SK-N-SH (cell line): ENCODE measurements at places on chromosomes 2 and 18. TPM values are rescaled to one million over a fixed set of nuclear protein-coding genes. Genes with fewer than 3 reads are reported as not detected.

The CFAP65 gene
- polyA plus RNA-seq, result 0.95 and 1.7 TPM in 2 replicates

GRCh38 chr2:214566457-214566856 lies 155.6 kb downstream of the VWC2L start:
- peak; percentile 12 for DNase-seq

The FOXD4L1 gene
- 0.10 and 0.13 TPM in 2 replicates for polyA plus RNA-seq

The C2orf81 gene
- 1.2 and 2.5 TPM in 2 replicates for polyA plus RNA-seq

DNA sequence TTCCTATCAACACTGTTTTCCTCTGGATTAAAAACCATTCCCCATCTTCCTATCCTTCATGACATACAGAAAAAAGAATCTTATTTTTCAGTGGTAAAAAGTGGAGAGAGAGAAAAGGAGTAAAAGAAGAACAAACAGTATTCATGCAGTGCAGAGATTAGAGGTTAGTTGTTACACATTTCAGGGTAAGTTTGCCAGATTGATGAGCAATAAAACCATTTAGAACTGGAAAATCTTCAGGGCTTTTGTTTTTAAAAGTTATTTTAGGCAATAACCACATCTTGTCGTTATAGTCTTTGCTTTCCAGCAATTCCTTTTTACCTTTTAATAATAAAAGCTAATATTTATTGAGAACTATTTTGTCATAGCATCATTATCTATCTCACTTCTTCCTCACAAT lies 104.5 kb downstream of the GPD2 start:
- no peak for DNase-seq

DNA sequence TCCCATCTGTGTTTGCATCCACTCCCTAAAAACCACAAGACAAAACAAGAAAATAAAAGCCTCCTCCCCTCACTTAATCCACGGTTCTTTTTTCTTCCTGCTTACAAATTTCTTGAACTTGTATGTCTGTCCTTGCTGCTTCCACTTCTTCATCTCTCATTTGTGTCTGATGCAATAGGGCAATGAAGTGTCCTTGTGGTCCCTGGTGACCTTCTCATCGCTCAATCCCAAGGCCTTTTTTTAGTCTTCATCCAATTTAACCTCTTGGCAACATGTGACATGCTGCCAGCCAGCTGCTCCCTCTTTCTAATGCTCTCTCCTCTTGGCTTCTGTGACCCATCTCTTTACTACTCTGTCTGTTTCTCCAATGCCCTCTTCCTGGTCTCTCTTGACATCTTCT lies 87.6 kb downstream of the SEMA4F start:
- no peak for DNase-seq

- peak; percentile 54 for DNase-seq
Observed at GRCh38 chr2:70089220-70089982, 2.1 kb downstream of the PCBP1 start.

GRCh38 chr2:6177811-6178210 lies 485.6 kb downstream of the SOX11 start:
- no peak for DNase-seq

The FBXO15 gene
- polyA plus RNA-seq, result 0.62 and 0.70 TPM in 2 replicates

DNA sequence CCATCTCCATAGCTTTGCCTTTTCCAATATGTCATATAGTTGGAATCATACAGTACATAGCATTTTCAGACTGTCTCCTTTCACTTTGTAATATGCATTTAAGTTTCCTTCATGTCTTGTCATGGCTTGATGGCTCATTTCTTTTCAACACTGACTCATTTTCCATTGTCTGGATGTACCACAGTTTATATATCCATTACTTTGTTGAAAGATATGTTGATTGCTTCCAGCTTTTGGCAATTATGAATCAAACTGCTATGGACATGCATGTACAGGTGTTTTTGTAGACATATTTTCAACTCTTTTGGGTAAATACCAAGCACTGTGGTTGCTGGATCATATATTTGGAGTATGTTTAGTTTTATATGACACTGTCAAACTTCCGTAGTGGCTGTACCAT lies 26.3 kb downstream of the ACSL3 start:
- DNase-seq, result no peak

- DNase-seq, result no peak
Observed at GRCh38 chr2:120013597-120014223, 833 bp downstream of the EPB41L5 start.

DNA sequence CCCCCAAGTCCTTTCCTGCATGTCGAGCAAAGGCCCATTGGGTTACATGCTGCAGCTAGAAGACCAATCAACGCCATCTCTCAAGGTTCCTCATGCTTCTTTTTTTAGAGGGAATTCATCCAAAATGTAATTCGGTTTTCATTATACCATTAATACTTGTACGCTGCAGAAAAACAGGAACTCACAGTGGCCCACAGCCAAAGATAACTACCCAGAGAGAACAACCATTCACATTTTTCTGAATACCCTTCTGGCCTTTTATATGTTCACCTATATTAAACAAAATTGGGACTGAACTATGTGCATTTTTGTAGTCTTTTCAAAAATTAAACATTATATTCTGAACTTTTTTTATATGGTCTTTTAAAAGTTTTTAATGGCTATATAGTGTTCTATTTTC lies 25.8 kb downstream of the FARP2 start:
- no peak for DNase-seq

- no peak for DNase-seq
Observed at GRCh38 chr2:231604101-231604684, 11.5 kb downstream of the TEX44 start.

The UPP2 gene
- polyA plus RNA-seq, result not detected in 2 replicates

The L3MBTL4 gene
- polyA plus RNA-seq, result 0.02 and 0.05 TPM in 2 replicates

The AQP12A gene
- polyA plus RNA-seq, result not detected in 2 replicates

The AP1S3 gene
- 4.8 and 6.1 TPM in 2 replicates for polyA plus RNA-seq

DNA sequence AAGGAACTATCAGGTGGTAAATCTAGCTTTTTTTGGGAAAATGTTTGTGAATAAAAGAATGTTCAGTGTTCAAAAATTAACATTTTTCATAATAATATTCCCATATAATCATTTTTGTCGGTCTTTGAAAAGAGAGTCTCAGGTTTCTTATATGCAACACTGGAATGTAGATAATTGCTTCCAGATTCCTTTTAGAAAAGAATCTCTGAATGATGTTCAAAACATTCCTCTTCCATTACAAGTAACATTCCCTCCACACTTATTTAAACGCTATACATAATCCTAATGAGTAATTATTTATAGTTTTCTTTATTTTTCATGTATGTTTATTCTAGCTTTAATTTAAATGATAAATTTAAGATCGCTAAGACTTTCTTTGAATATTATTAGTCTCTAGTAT lies 7.0 kb downstream of the ZSWIM2 start:
- DNase-seq, result no peak

GRCh38 chr18:35478520-35479435 lies 19.0 kb downstream of the INO80C start:
- no peak for DNase-seq

The HTR2B gene
- 0.25 and 0.41 TPM in 2 replicates for polyA plus RNA-seq

GRCh38 chr2:70937866-70938585 lies 2.3 kb downstream of the ATP6V1B1 start:
- DNase-seq, result no peak

The IL36G gene
- polyA plus RNA-seq, result not detected in 2 replicates

GRCh38 chr2:23034996-23035395 lies 350.0 kb upstream of the KLHL29 start:
- no peak for DNase-seq

DNA sequence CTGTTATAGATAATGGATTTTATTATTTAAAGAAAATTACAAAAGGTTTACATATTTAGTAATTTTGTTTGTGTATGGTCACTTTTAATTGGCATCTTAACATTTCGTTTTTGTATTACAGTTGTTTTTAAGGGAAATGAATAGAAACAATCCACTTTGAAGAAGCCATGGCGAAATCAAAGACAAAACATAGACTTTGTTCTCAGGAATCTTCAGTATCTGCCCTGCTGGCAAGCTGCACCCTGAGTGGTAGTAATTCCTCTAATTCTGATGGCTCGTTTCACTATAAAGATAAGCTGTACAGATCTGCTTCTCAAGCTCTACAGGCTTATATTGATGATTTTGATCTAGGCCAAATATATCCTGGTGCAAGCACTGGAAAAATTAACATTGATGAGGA lies 2.7 kb downstream of the C18orf54 start:
- DNase-seq, result no peak

- DNase-seq, result no peak
Observed at GRCh38 chr2:84939426-84940087, 31.4 kb upstream of the KCMF1 start.

DNA sequence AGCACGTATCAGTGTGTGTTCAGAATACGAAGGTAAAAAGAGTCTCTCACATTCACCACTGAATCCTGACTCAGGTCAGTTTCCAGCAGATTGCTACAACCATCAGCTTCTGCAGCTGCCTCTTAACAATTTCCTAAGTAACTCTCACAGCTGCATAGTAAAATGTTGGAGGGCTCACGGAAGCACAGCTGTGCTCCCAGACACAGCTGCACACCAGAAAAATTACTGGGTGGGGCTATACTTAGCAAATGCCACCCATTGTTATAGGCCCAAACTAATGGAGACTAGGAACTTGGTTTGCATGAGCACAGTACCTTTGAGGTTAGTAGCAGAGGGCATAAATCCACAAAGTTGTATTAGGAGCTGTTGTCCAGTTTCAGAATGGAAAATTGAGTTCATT lies 153.9 kb upstream of the ERBB4 start:
- no peak for DNase-seq

The RNF125 gene
- polyA plus RNA-seq, result 0.05 and 0.06 TPM in 2 replicates

GRCh38 chr2:144849612-144850011 lies 329.7 kb upstream of the ZEB2 start:
- peak; percentile 22 for DNase-seq

GRCh38 chr2:143936848-143937722 lies 582.8 kb downstream of the ZEB2 start:
- DNase-seq, result peak; percentile 85

The CPS1 gene
- 9.2 and 13.5 TPM in 2 replicates for polyA plus RNA-seq

DNA sequence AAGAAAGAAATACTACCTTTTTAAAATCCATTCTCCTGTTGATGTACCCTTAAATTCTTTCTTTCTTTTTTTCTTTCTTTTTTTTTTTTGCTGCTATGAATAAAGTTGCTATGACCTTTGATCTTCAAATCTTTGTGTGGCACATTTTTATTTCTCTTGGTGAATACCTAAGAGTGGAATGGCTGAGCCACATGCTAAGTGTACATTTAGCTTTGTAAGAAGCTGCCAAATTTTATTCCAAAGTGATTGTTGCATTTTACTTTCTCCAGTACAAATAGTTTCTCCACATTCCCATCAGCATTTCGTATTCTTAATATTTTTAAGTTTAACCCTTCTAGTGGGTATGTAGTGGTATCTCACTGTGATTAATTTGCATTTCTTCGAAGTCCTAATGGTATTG lies 88.8 kb upstream of the RAB27B start:
- no peak for DNase-seq

The KCNG2 gene
- not detected in 2 replicates for polyA plus RNA-seq

DNA sequence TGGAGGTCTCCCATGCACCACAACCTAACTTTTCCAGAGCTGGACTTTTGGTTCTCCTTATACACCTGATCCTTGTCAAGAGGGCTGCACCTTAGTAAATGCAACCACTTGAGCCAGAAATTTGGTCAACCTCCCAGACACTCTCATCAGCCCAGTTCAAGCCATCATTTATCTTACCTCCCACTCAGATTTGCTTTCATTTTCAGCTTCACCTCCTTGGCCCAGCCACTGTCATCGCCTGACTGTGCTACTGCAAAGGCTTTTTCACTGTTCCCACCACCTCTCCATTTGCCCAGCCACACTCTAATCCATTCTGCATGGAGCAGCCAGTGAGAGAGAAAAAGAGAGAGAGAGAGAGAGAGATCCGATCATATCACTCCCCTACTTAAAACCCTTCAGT lies 112.4 kb upstream of the DDX18 start:
- no peak for DNase-seq

DNA sequence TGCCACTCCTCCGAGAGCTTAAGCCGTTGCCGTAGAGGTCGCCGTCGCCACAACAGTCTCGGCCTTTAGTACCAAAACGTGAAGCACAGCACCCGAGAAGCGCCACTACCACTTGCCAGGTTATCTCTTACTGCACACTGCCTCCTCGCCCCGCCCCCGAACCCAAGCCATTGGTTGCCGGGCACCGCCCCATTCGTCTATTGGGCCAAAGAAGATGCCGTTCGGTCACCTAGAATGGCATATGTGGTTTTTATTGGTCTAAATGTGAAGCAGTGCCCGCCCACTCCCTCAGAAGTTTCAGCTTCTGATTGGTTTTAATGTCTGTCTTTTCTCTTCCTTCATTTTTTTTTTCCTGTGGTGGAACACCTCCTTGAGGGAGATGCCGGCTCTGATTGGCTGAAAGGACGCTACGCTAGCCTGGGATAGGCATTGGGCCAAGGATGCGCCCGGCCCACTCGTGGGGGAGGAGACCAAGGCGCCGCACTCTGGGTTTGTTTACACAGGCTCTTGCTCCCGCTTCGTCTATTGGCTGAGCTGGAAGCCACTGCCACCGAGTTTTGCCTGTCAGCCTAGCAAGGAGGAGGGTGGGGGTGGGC lies at the start of gene PAIP2B:
Gene PAIP2B (minus strand): TSS at position 139 of the 596 bp plus-strand sequence. CDS start 24,514 bp downstream, outside the sequence.
- DNase-seq, result peak; percentile 90
